ENCODE measurements at places on chromosomes 6 and 20.

DNA sequence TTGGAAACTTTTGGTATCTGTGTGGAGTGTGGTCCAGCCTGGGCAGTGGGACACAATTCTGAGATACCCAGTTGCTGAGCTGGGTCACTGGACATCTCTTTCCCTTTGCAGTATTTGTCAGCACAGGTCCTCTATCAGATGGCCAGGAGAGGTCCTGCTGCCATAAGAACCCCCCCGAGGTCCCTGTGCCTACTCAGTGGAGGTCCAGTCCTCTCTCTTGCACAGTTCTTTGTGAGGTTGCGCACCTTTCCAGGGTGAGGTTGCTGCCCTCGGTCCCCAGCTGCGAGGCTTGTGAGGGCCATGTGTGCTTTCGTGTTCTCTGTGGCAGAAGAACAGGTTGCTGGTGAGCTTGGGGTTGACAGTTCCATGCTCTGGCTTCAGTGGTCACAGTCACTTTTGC lies 320.6 kb downstream of the QKI start:
- DNase-seq = no peak

DNA sequence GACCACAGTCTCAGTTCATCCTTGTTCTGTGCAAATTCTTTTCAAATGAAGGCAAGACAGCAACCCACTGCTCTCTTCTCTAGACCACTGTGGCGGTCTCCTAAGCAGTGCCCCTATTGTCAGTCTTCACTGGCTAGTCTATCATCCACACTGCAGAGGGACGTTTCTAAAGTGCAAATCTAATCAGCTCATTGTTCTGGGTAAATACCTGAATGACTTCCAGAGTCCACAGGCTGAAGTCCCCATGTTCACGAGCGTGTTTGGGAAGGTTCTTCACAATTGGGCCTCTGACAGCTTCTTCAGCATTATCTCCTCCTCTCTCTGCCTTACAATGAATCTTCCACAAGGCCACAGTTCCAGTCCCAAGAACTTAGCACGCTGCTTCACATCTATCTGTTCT lies 73.2 kb downstream of the LAMA4 start:
- no peak for DNase-seq

DNA sequence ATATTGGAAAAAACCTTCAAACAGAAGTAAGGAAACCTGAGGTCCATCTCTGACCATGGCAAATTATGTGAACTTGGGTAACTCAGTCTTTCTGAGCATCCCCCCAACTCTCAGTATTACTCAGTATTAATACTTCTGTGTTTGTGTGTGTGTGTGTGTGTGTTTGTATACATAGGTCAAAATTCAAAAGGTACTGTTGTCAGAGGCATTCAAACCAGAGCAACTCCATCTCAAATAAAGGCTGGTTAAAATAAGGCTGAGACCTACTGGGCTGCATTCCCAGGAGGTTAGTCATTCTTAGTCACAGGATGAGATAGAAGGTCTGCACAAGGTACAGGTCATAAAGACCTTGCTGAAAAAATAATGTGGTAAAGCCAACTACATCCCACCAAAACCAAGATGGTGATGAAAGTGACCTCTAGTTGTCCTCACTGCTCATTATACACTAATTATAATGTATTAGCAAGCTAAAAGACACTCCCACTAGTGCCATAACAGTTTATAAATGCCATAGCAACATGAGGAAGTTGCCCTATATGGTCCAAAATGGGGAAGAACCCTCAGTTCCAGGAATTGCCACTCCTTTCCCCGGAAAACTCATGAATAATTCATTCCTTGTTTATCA lies 33.3 kb upstream of the SLC22A16 start:
- DNase-seq = no peak

- no peak for DNase-seq
These were observed 158.0 kb upstream of the SHLD1 start for GRCh38 chr20:5592165-5592564.

DNA sequence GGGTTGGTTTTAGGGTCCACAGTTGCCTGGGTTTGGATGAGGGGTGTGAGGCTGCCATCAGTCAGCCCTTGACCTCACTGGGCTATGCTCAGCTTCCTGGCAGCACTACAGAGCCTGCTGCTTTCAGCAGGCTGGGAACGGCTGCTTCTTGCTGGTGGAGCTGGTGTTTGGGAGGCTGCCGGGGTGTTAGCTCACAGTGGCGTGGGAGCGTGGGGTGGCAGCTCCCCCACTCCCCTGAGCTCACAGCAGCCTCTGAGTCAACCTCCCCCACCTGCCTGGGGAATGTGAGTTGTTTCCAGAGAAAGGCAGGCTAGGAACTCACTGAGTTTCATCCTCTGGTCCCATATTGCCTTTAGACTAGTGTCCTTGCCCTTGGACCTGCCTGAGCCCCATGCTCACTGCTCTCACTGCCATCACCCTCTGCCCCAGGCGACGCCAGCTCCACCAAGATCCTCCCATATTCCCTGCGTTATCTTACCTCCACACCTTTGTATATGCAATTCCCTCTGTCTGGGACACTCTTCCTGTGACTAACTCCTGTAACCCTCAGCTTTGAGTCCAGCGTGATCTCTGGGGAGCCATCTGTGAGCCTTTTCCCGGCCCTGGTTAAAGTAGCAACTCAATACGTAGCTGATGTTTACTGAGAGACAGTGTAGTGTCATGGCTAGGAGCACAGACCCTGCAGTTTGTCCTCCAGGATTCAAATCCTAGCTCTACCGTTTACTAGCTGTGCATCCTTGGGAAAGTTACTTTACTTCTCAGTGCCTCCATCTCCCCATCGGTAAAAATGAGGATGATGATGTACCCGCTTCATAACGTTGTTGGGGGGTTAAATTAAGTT lies 34.8 kb downstream of the PPP1R16B start:
- DNase-seq = peak; percentile 24

- no peak for DNase-seq
These were observed 5.8 kb downstream of the COX4I2 start for GRCh38 chr20:31643522-31643921.

GRCh38 chr6:123830120-123830519 lies 26.5 kb downstream of the NKAIN2 start:
- DNase-seq = no peak
